ENCODE measurements at places on chromosomes 16 and 17.

DNA sequence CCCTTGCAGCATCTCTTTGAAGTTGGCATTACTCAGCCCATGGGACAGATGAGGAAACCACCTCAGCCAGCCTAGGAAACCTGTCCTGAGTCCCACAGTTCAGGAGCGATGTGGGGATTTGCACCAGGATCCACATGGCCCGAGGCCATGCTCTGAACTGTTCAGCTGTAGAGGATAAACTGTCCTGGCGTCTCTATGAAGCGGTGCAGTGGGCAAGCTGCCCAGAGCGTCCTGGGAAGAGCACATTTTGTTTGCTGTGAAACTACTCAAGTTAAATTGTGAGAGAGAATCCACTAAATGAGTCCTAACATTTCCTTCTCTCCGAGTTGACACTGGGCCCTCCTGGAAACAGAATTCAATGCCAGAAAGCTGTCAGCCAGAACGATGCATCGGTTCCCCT is 276.6 kb upstream of the TNRC6C start:
- DNase-seq: no peak

GRCh38 chr17:48554412-48555257 is 9.7 kb upstream of the HOXB2 start:
- DNase-seq: no peak

- DNase-seq: peak; percentile 85
Measured at GRCh38 chr17:82205720-82206508, 6.7 kb downstream of the CCDC57 start.

- no peak for DNase-seq
Measured at GRCh38 chr16:11409398-11409797, 64.1 kb downstream of the RMI2 start.

DNA sequence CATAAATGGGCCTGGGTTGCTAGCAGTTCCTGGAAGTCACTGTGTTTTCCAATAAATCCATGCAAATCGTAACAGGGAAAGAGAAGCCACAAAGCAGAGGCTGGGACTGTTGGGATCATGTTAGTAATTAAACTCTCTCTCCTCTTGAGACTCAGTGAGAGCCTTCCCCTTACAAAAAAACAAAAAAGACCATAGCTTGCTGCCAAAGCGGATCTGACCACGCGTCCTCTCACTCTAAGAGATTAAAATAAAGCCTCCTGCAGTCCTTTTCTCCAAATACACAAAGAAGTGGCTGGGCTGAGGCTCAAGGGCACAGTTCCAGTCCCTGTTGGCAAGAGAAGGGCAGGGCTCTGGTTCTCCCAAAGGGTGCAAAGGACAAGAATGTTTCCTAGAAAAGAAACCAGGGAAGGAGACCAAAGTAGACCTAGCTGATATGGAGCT is 38.5 kb downstream of the PIGL start:
- no peak for DNase-seq

DNA sequence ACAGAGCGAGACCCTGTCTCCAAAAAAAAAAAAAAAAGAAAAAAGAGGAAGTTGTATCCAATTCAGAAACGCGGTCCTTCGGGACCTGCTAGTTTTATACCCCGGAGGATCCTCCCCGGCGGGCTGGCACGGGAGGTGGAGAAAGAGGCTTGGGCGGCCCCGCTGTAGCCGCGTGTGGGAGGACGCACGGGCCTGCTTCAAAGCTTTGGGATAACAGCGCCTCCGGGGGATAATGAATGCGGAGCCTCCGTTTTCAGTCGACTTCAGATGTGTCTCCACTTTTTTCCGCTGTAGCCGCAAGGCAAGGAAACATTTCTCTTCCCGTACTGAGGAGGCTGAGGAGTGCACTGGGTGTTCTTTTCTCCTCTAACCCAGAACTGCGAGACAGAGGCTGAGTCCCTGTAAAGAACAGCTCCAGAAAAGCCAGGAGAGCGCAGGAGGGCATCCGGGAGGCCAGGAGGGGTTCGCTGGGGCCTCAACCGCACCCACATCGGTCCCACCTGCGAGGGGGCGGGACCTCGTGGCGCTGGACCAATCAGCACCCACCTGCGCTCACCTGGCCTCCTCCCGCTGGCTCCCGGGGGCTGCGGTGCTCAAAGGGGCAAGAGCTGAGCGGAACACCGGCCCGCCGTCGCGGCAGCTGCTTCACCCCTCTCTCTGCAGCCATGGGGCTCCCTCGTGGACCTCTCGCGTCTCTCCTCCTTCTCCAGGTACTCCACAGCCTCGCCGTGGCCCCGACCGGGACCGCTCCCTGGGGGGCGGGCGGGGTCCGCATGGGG is at the start of gene CDH3:
Gene CDH3, plus strand, starts transcription at position 596 of the 779 bp plus-strand sequence. Its CDS starts 70 bp downstream, at position 666.
- DNase-seq: peak; percentile 6

GRCh38 chr17:75619506-75620431 is 13.5 kb upstream of the SMIM5 start:
- no peak for DNase-seq

DNA sequence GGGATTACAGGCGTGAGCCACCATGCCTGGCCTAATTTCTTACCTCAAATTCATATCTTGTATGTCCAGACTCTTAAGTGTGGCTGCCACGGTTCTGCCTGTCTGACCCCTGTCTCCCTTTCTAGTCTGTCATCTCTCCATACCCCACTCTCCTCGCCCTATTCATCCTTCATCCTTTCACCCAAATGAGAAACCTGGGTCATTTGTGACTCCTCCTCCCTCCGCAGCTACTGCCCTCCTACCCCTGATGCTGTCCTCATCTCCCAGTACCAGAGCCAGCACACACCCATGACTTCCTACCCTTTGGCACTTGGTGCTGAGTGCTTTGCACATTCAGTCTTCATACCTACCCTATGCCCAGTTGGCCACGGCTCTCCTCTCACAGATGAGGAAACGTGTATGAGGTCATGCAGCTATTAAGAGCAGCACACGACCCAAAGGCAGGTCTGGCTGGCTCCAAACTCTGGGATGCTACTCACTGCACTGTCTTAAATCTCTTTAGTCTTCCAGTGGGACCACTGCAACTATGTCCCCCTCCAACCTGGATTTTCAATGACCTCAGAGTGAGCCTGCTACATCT is 1.6 kb downstream of the SPATA32 start:
- no peak for DNase-seq

Data from CD4-positive, alpha-beta T cell treated with Interleukin-1 beta for 1 hour (primary cell).